ENCODE measurements at places on chromosomes 3 and 15.

DNA sequence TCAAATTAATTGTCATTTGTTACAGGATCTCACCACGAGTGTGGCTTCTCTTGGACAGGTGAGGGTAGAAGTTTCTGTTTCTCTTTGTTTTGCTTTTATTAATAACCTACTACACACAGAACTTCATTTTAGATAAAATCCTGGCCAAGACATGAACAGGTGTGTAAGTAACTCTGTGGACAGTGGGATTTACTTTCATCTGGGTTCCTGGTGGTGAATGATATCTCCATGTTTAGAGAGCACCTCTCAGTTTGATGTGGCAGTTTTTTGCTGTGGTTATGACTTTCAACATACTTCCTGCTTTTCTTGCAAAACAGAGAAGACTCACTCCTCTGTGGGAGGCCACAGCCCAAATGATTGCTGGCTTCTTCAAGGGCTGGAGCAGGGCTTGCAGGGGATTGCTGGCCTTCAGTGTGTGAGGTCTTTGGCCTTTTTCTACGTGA is 71.1 kb upstream of the XCR1 start:
- peak; percentile 50 for DNase-seq

DNA sequence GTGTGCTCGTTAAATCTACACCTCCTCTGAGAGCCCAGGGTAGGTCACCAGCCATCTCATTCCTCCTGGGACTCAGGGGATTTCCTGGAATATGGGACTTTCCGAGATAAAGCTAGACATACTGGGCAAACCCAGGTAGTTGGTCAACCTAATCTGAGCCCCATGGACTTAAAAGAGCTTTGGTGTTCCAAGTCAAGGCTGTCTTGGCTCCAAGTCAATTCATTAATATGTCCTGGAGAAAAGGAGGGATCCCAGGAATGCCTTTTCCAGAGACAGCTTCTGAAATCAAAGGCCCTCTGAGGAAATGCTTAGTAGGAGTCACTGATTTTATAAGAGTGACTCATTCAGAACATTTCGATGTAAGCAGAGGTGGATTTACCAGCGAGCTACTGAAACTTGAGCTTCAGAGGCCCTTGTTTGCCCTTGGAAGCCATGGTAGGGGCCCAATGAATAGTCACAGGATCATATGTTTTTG is 137.3 kb upstream of the UBE2E1 start:
- DNase-seq, result no peak

DNA sequence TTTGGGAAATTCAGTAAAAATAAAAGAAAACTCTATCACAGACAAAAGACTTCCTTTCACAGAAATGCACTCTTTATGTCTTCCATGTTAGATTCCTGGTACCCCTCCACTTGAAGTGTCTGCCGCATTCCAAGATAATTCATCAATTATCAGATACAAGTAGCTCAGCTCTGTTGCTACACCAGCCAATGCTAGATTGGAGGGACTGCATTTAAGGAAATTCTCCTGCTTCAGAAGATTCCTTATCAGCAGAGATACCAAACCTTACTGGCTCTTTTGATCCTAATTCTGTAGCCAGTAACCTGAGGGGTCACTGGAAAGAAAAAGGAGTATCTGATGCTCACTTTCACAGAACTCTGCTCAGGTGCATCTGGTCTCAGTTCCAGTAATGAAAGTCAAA is 63.9 kb downstream of the TM4SF4 start:
- DNase-seq, result no peak

DNA sequence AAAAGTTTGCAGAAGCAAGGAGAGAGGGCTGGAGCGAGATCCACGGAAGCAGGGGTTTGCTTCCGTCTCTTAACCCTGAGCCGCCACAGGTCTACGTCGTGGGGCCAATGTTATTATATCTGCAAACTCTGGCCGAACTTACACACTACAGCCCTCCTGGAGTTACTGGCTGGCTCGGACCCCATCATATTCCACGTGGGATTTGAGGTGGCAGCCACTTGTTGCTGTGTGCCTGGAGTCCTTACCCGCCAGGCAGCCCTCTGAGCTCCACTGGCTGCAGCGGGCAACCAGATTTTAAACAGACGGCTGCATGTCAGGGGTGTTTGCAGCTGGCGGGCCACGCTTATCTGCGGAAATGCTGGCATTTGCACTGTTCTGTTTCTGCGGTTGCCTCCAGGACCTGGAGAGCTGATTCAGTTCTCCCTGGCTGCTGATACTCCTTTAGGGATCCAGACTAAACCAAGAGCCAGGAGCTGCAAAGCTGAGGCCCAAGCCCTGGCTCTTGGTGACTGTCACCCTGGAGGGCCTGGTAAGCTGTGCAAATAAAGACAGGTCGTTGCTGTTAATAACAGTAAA is 34.7 kb downstream of the TM2D3 start:
- no peak for DNase-seq

DNA sequence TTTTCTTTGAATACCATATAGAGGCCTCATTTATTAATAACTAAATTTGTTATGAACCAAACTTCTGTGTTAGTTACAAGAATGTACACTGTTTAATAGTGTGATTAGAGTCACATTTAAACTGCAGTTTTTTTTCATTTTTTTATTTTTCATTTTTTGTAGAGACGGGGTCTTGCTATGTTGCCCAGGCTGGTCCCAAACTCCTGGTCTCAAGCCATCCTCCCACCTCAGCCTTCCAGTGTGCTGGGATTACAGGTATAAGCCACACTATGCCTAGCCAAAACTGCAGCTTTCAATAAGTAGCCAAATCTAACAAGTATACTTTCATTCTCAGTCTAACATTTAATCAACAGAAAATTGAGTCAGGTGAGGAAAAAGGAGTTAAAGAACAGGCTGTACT is 10.2 kb upstream of the ATP11B start:
- DNase-seq, result no peak

- DNase-seq, result peak; percentile 13
Measured at GRCh38 chr15:52710050-52710707, 31.0 kb upstream of the ATOSA start.

GRCh38 chr3:48891606-48892005 is 7.1 kb downstream of the SLC25A20 start:
- DNase-seq, result no peak

DNA sequence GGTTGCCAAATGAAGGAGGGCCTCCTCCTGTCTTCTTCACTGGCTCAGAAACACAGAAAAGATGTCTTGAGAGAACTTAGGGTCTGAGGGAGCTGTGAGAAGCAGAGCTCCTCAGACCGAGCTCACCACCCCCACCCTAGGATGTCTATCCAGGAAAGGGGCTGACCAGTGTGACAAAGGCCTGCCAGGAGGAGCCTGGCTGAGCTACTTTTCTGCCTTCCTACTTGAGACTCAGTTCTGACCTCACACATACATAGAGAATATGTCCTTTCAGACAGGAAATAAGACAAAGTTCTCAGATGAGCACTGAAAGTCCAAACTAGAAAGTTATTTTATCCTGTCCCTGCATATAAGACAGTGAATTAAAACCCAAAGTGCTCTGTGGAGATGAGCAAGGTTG is 54.5 kb downstream of the KIF9 start:
- peak; percentile 47 for DNase-seq

GRCh38 chr3:46850468-46850779 is 12.8 kb downstream of the MYL3 start:
- no peak for DNase-seq

GRCh38 chr3:177640319-177640965 is 443.2 kb upstream of the TBL1XR1 start:
- no peak for DNase-seq

- no peak for DNase-seq
Measured at GRCh38 chr3:99781761-99782160, 35.9 kb upstream of the CMSS1 start.

DNA sequence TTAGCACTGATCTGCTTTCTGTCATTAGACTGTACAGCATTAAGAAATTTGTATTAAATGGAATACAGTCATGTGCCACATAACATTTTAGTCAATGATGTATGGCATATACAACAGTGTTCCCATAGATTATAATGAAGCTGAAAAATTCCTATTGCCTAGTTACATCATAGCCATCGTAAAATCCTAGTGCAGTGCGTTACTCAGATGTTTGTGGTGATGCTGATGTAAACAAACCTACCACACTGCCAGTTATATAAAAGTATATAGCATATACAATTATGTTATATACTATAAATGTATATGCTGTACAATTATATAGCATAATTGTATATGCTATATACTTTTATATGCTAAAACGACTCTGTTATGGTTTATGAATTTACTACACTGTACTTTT is 41.7 kb downstream of the APH1B start:
- no peak for DNase-seq
